ENCODE measurements at places on chromosomes 13 and 19.

- DNase-seq, result no peak
These were observed 290.8 kb upstream of the PCDH9 start for GRCh38 chr13:67520886-67521285.

DNA sequence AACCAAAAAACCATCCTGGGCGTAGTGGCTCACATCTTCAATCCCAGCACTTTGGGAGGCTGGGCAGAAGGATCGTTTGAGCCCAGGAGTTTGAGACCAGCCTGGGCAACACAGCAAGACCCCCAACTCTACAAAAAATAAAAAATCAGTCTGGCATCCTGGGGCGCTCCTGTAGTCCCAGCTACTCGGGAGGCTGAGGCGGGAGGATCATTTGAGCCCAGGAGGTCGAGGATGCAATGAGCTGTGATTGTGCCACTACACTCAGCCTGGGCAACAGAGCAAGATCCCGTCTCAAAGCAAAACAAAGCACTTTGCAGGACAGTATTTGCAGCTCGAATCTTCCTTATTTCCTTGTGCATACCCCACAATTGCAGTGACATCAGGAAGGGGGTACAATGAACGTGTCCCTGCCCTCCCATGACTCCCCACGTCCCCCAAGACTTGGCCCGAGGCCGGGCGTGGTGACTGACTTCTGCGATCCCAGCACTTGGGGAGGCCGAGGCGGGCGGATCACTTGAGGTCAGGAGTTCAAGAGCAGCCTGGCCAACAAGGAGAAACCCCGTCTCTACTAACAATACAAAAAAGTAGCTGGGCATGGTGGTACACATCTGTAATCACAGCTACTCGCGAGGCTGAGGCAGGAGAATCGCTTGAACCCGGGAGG lies 870 bp downstream of the NDUFB7 start:
- DNase-seq, result no peak

DNA sequence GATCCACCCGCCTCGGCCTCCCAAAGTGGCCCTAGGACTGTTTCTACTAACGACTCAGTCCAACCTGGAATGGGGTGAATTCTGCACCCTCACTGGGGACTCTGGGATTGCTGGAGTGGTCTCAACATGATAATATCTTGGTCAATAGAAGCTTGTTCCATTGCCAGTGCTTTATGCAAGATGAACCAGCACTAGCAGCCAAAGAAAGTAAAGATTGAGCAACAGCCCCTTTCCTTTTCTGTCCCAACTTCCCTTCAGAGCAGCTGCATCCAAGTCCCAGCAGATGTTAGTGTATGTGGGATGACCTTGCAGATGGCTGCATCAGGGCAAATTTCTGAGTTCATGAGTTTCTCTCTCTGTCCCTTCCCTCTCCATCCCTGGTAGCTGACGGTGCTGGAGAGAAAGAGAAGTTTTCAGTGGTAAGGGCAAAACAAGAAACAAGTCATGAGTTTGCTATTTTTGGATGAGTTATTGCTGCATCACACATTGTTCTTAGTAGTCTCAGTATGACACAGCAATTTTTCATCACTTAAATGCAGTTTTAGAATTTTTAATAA lies 183.6 kb upstream of the EDNRB start:
- no peak for DNase-seq

- DNase-seq, result no peak
These were observed 16.0 kb upstream of the KBTBD6 start for GRCh38 chr13:41148419-41149283.

DNA sequence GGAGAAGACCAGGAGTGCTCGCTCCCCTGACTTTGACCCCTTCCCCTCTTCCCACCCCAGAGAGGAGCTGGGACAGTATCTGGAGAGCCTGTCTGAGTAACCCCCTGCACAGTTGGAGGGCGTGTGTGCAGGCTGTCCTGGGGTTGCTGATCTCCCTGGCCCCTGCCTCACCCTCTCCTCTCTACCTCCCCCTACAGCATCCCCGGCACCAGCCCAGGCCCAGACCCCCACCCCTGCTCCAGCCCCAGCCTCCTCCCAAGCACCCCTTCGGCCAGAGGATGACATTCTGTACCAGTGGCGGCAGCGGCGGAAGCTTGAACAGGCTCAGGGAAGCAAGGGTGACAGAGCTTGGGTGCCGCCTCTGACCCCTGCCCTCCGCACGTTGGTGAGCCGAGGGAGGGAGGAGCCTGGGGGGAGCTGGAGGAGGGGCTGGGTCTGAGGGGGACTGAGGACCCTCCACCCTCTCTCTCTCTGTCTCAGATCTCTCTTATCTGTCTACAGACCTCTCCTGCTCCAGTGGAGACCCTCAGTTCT lies 8.7 kb downstream of the PROSER3 start:
- DNase-seq, result no peak

DNA sequence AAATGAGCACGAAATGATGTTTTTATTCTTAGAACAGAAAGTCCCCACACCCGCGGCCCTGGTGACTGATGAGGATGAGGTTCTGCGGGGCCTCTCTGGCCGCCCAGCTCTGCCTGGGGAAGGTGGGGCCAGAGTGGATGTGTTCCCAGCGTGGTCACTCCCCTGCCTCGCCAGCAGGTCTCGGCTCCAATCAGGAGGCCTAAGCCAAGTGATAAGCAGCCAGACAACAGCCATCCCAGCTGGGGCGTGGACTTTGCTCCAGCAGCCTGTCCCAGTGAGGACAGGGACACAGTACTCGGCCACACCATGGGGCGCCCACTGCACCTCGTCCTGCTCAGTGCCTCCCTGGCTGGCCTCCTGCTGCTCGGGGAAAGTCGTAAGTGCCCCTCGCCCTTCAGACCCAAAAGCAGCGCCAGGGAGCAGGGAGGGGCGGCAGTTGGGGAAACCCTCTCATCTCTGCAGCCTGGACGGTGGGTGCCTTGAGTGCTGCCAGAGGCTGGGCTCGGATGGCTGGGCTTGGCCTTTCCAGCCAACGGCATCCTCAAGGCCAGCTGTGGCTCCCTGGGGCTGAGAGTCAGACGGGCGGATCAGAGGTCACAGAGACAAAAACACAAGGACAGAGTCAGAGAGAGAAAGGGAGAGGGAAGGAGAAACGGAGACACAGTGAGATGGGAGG lies at the start of gene F10:
F10 (plus strand) TSS at position 250 of the 676 bp plus-strand sequence; CDS start at position 307, 57 bp downstream.
- no peak for DNase-seq

- no peak for DNase-seq
These were observed 1.3 kb downstream of the NFIX start for GRCh38 chr19:12996406-12997094.

GRCh38 chr19:2032296-2032941 lies 16.9 kb upstream of the BTBD2 start:
- DNase-seq, result peak; percentile 42

Data from activated CD4-positive, CD25-positive, alpha-beta regulatory T cell (primary cell).